ENCODE measurements at places on chromosomes 16 and 17.
A peak's percentile ranks its signal among the peaks of the same experiment; 100 is the strongest.

GRCh38 chr16:2819939-2820835 is 3.1 kb downstream of the PRSS21 start:
- no peak for DNase-seq

GRCh38 chr16:90022209-90023077 is 3.2 kb upstream of the DBNDD1 start:
- peak; percentile 90 for DNase-seq

- DNase-seq, result no peak
Measured at GRCh38 chr17:6661464-6661848, 9.9 kb downstream of the C17orf100 start.

- no peak for DNase-seq
Measured at GRCh38 chr17:29855686-29856085, 74.3 kb downstream of the SSH2 start.

DNA sequence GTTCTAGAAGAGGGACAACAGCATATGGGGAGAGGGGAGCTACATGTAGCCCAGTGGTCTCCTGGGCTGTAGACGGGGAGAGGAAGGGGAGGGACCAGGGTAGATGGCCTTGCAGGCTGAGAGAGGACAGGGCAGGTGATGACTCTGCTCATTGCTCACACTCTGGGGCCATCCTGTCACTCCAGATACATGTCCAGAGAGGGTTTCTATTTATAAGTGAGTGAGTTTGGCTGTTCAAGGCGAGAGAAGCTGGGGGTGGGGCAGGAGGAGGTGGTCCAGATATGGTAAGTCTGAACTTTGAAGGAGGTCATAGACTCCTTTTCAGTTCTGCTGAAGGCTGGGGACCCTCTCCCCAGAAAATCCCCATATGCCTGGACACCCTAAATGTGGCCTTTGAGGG is 22.2 kb downstream of the CACNA1G start:
- no peak for DNase-seq

DNA sequence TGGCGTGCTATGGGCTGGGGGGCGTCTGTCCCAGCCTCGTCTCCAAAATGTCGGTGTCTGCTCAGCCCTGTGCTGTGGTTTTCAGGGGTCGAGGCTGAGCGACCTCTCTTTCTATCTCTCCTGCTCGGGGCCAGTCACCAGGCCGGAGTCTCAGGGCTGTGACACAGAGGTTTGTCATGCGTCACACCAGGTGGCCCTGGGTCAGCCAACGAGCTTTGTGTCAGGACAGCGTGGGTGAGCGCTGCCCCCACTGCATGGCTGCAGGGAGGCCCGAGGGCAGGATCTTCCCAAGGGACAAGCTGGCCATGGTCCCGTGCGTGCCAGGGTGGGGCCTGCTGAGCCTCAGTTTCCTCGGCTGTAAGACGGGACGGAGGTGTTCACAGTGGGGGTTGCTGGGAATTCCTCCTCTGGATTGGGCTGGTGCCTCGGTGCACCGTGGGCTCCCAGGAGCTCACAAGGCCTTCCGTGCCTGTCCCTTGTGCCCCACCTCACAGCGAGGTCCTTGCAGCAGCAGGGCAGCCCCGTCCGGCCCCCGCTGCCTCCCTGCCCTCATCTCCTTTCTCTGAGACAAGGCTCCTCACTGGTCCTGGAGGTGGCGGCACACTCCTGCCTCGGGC is 50.5 kb downstream of the CBFA2T3 start:
- DNase-seq, result no peak

DNA sequence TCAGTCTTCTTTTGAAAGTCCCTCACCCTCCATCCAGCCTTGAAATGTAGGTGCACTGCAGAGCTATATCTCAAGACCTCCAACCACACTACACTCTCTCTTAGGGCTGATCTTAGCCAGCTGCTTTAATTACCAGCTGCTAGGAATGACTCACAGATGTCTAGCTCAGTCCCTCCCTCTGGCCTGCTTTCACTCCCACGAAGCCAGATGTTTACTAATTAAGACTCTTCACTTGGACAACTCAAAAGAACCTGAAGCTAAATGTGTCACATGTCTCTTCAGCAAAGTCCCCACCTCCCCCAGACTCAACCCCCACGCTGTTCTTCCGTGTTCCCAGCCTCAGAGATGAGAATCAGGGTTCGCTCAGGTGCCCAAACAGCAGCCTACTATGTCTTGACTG is 2.6 kb downstream of the GTF3C1 start:
- DNase-seq, result no peak

DNA sequence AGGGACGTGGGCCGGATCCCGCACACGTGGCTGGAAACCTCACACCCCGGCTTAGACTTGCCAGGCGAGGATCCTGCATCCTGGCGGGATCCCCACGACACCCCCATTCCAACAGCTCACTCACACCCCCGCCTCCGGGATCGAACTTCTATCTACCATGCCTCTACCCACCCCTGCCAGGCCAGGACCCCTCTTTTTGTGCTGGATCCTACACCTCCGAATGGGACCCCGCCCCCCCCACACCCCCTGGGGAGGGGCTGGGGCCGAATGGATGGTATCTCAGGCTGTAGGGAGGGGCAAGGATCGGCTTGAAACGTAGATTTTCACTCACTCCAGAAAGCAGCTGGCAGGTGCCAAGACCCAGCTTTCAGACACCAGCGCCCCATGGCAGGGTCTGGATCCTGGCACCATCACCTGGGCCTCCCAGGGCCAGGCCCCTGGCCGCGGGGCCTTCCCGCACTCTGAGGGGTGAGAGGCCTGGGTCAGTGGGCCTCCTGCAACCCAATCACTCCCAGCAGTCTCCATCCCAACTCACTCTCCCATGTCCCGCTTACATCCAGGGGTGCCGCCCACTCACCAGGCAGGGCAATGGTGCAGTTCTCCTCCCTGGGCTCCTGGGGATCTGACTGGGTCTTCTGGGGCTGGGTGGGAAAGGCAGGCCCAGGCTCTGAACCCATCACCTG is 6.7 kb downstream of the PRSS36 start:
- no peak for DNase-seq

DNA sequence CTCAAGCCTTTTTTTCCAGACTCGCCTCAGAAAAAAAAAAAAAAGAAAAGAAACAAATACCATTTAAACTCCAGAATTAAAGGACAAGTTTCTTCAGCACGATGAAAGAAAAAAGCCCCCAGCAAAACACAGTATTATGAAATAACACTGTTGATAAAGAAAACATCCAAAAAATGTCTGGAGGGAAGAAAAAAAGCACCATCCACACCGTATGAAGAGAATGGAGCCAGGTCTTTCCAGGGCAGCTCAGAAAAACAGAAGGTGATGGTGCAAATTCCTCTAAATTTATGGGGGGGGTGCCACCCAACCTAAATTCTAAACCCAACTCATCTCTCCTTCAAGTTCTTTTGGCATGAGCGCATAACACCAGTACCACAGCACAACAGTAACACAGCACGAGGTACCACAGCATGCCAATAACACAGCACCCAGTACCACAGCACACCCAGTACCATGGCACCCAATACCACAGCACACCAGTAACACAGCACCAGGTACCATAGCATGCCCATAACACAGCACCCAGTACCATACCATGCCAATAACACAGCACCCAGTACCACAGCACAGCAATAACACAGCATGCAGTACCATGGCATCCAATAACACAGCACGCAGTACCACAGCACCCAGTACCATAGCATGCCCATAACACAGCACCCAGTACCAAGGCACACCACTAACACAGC is 19.0 kb downstream of the AXIN1 start:
- DNase-seq, result no peak

DNA sequence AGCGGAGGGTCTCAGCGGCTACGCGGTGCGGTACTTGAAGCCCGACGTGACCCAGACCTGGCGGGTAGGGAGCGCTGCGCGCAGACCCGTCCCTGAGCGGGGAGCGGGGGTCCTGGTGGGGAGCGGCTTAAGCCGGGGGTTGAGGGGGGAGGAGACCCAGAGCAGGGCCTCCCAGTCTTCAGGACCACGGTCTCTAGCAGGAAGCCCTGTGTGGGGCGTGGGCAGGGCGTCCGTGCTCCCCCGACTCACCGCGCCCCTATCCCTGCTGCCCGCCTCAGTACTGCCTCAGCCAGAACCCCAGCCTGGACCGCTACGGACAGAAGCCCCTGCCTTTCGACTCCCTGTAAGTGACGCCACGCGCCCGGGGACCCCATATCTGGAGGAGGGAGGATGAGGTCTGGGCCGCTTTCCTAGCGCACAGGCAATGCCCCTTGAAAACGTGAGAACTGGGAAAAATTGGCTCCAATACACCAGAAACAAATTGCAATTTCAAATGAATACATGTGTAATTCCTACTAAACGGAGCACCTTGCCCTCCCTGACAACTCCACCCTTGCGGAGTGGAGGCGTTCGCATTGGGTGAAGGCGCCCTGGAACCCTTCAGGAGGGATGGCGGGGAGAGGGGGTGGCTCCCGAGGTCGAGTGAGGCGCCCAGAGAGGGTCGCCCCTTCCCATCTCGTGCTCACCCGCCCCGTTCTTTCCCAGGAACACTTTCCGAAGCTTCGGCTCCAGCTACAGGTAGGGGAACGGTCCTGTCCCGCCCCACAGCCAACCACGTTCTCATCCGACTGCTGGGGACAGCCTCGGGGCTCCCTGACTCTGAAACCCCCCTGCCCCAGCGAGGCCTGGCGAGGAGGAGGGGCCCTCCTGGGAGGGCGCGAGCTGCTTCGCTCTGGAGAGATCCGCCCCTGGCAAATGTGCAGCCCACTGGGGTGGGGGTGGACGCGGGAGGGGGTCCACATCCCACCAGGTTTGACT is 14.6 kb upstream of the CNGB1 start:
- DNase-seq, result no peak

DNA sequence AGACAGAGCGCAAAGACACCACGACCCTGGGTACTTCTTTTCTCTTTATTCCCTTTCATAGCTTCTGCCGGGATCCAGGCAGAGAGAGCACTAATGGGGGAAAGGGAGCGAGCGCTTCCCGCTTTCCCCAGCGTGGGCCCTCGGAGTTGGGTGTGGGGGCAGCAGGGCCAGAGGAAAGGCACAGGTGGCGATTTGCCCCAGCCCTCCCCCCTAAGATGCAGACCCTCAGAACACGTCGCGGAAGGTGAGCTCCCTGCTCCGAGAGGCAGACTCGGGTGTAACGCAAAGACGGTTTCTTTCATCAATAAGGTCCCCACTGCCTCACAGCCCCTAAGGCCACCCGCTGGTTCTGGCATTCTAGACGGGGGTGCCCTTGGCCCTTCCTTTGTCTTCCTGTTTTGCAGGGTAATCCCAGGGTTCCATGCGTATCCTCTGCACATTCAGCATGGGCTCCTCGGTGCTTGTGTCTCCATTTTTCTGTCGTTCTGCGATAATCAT is 570 bp upstream of the NME3 start:
- DNase-seq, result no peak

- peak; percentile 83 for DNase-seq
Measured at GRCh38 chr16:58515125-58515870, at the start of gene SETD6. SETD6 (plus strand) TSS chr16:58515517; CDS start chr16:58515538, 21 bp downstream.

GRCh38 chr17:60629120-60629519 is 29.1 kb downstream of the PPM1D start:
- DNase-seq, result no peak

- DNase-seq, result no peak
Measured at GRCh38 chr17:61442136-61442775, 10.0 kb upstream of the TBX4 start.

- no peak for DNase-seq
Measured at GRCh38 chr17:70100983-70101382, 26.0 kb downstream of the KCNJ16 start.

DNA sequence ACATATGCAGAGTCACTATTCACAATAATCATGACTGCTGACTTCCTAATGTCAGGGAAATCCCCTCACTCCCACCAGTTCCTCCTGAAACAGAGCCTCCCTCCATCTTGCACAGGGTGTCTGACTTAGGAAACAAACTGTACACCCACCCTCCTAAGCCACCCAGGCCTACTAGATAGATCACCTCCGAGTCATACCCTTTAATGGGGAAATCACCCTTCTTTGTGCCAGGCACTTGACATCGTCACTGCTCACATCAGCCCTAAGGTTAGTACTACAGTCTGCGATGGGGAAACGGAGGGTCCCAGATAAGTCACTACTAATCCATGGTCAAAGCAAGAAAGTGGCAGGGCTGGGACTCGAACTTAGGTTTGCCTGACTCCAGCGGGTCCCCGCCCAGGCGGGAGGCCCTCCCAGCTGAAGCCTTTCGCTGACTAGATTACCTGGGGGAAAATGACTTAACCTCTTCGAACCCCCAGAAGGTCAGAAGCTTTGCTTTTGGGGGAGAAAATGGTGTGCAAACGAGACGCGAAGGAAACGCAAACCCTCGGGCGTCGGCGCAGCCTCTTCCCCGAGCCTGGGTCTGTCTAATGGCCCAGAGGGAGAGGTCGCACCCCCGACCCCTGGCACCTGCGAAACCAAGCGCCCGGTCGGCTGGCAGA is 3.4 kb upstream of the MLLT6 start:
- peak; percentile 94 for DNase-seq

GRCh38 chr17:6752068-6752909 is 3.6 kb upstream of the XAF1 start:
- DNase-seq, result no peak

GRCh38 chr17:8818047-8818446 is 18.9 kb upstream of the MFSD6L start:
- no peak for DNase-seq

GRCh38 chr16:37511-37910 is 15.9 kb downstream of the POLR3K start:
- no peak for DNase-seq

DNA sequence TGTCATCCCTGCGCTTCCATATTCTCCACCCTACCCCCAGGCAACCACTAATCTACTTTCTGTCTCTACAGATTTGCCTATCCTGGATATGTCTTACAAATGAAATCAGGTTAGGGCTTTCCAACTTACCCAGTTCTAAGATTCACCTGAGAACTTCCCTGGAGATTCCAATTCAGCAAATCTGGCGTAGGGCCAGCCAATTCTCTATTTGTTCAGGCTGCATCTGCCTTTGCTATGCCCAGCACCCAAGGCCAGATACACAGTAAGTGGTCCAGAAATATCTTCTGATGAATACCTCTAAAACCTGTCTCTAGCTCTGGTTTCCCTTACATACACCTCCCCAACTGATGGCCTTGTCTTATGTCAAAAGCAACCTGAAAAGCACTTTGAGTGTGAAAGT is 10.4 kb upstream of the CTCF start:
- no peak for DNase-seq

GRCh38 chr17:1899403-1900000 is 69.7 kb downstream of the RPA1 start:
- no peak for DNase-seq

- no peak for DNase-seq
Measured at GRCh38 chr17:82302568-82302963, 14.8 kb downstream of the CD7 start.
